ENCODE measurements at places on chromosomes 7 and 10. TPM values are rescaled to one million over a fixed set of nuclear protein-coding genes. Genes with fewer than 3 reads are reported as not detected.

- no peak overlapping the region for H3K4me3 ChIP-seq
- peaks cover 16% of the 10 kb centered on the region for H3K36me3 ChIP-seq
- no peak overlapping the region for H3K27ac ChIP-seq
- H3K27me3 ChIP-seq = no peaks in the 10 kb centered on the region
- DNase-seq = no peak
These were observed 16.3 kb downstream of the CUL1 start for GRCh38 chr7:148715027-148715426.

DNA sequence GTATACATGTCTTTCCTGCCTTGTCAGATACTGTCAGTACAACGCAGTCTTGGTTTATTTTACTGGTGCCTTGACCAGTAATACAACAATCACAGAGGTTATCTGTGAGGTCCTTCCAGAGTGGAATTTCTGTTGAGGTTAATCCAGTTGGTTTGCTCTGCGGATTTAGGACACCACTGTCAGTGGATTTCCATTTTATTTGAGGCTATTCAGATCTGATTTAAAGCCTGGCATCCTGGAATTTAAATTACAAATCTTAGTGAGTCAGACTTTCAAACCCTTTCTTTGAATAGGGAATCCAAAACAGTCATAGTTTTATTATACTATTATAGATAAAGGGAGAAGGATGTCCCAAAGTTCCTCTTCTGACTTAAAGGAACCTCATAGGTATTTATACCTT is 40.5 kb downstream of the ANLN start:
- H3K4me3 ChIP-seq = no peak overlapping the region
- DNase-seq = no peak
- no peaks in the 10 kb centered on the region for H3K27me3 ChIP-seq
- H3K4me1 ChIP-seq = no peaks in the 10 kb centered on the region

DNA sequence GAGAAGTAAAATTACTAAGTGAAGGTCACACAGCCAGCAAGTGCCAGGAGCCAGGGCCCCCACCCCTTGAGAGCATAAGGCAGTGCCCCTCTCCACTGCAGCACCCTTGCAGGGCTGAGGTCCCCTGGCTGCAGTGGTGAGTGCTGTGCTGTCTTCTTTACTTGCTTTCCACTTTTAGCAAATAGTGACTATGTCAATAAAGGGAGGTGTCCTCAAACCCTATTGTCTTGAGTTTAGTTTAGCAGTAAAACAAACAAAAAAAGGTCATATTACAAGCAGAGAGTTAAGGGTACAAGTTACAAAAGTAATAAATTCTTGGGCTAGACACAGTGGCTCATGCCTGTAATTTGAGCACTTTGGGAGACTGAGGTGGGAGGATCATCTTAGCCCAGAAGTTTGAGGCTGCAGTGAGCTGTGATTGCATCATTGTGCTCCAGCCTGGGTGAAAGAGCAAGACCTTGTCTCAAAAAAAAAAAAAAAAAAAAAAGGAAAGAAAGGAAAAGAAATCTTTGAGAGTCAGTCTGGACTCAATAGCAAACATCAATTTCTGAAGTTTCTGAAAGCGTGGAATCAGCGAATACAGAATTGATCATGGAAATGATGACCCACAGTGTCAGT is 39.0 kb upstream of the KIF5B start:
- peaks cover 7% of the 10 kb centered on the region for H3K4me1 ChIP-seq
- H3K4me3 ChIP-seq = no peak overlapping the region
- DNase-seq = peak; percentile 60
- no peaks in the 10 kb centered on the region for H3K36me3 ChIP-seq
- no peak overlapping the region for H3K27ac ChIP-seq

DNA sequence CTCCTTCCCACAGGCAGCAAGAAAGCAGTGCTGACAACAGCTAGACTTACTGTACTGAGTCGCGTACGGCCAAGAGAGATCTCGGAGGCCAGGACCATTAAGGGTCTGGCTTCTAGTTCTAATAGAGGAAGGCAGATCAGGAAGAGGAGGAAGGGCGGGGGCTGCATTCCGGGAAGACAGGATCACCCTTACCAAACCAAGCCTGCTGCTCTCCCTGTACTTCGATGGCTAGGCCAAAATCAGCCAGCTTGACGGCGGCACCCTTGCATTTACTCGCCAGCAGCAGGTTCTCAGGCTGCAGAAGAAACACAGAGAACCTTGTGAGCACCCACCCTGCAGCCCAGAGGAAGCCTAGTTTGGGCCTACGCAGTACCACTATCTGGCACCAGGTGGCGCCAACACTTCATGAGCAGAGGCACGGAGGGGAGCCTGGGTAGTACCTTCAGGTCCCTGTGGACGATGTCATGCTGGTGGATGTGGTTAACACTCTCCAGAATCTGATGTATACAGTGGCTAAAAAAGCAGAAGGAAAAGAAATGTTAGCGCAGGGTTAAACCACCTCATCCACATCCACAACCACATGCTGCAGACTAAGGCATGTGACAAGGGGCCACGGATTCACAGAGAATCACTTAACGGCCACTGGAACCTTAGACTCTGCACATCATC is 25.4 kb downstream of the CAMK2G start:
- no peaks in the 10 kb centered on the region for H3K4me1 ChIP-seq
- peaks cover 54% of the 10 kb centered on the region for H3K36me3 ChIP-seq
- no peak overlapping the region for H3K27ac ChIP-seq
- no peaks in the 10 kb centered on the region for H3K27me3 ChIP-seq
- peak; percentile 66 for DNase-seq
- H3K4me3 ChIP-seq = no peak overlapping the region

GRCh38 chr10:51619365-51619764 is 80.0 kb downstream of the CSTF2T start:
- no peaks in the 10 kb centered on the region for H3K27me3 ChIP-seq
- no peaks in the 10 kb centered on the region for H3K36me3 ChIP-seq
- no peaks in the 10 kb centered on the region for H3K4me1 ChIP-seq

DNA sequence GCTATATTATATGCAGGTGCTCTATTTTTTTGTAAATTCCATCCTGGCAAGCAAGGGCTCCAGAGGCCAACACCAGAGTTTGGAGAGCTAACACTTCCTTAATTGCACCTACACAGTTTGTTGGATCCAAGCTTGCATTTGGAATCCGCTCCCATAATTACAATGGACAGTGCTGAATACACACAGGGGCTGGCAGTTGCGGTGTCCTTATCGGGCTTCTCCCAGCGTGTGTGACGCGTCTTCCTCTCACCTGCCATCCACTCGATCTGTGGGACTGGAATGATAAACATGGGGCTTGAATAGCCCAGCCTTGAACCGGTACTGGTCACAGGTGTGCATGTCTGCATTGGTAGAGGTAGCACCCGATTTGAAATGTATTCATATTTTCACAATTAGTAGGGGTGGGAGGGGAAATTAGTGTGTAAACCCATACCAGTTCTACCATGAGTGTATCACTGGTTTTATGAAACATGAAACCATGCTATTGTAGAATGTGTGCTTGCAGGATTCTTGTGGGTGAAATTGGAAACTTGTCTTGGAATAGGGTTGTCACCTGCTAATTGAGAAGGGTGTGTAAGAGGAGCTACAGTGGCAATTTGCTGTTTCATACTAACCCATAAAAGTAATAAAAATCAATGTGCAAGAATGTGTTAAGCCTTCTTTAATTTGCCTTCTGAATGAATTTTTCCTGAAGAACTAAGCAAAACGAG is 316.5 kb downstream of the WDR11 start:
- no peaks in the 10 kb centered on the region for H3K4me1 ChIP-seq
- no peaks in the 10 kb centered on the region for H3K27me3 ChIP-seq
- H3K36me3 ChIP-seq = no peaks in the 10 kb centered on the region
- DNase-seq = no peak

DNA sequence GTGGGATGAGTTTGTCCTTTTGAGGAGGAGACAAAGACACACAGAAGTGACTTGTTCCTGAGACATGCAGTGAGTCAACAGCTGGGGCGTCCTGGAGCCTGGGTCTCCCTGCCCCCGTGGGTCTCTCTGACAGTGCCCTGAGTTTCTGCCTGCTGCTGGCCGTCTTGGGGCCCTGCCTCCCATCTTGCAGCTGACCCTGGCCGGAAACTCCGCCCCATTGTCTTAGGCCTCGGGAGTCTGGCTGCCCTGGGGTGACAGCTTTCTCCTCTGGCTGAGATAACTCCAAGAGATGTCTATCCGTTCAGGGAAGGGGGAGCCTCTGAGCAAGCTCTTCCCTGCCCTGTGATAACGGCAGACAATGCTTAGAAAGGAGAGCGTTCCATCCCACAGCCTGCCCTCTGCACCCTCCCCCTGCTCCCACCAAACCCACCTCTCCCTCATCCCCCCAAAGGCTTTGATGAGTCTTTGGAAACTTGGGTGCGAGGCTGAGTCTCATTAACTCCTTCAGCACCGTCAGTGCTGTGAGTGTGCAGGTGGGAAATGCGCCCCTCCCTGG is 69.5 kb upstream of the PODXL start:
- H3K27ac ChIP-seq = peak overlapping the region; percentile 87
- H3K36me3 ChIP-seq = no peaks in the 10 kb centered on the region
- H3K27me3 ChIP-seq = no peaks in the 10 kb centered on the region
- peaks cover 66% of the 10 kb centered on the region for H3K4me1 ChIP-seq
- DNase-seq = peak; percentile 92
- peak overlapping the region; percentile 18 for H3K4me3 ChIP-seq

GRCh38 chr7:80763289-80763688 is 124.8 kb downstream of the CD36 start:
- H3K4me3 ChIP-seq = no peak overlapping the region
- H3K27me3 ChIP-seq = no peaks in the 10 kb centered on the region
- H3K27ac ChIP-seq = no peak overlapping the region
- 0 out of 2 replicates have a peak, but pooled peaks cover 7% of the 10 kb centered on the region for H3K36me3 ChIP-seq
- no peak for DNase-seq

DNA sequence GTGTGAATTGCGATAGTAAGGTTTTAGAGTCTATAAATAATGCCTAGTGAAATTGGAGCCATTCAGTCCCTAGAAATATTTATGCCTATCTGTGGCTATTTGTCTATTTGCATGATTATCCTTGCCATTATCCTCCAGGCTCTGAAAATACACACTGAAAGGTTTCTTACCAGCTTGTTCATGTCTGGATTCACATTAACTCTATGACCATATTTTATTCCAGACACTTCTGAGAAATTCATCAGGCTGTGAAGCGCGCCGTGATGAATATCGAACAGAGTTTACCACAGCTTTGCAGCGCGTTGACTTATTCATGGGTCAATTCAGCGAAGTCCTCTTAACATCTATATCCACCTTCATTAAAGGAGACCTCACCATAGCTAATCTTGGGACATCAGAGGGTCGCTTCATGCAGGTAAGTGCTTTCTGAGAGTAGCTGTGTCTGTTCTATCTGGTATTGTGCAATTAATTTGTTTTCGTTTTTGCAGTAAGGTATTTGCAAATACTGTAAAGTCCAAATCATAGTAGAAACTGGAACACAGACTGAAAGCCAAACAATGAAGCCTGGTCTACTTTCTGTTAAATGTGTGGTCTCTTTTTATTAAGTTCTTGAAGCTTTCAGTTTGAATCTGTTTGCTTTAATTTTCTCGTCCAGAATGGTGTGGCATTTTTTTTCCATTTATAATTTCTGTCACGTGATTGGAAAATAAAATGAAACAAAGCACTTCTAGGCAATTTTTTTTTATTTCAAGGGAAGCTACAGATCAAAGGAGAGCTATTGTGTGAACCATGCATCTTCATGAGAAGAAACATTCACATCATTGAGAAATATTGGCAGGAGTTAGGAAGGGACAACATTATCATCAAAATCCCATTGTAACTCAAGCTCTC is 59.7 kb downstream of the MET start:
- H3K27me3 ChIP-seq = no peaks in the 10 kb centered on the region
- peaks cover 4% of the 10 kb centered on the region for H3K36me3 ChIP-seq
- no peak for DNase-seq

ACHE gene
- 0.35 TPM for total RNA-seq

FGFBP3 gene
- total RNA-seq = 0.68 TPM

AKR1D1 gene
- total RNA-seq = not detected

EN2 gene
- not detected for total RNA-seq

CD36 gene
- total RNA-seq = 0.28 TPM

SLC13A4 gene
- total RNA-seq = not detected

SSC4D gene
- total RNA-seq = 3.5 TPM

GIMAP1 gene
- not detected for total RNA-seq
